ENCODE measurements at places on chromosomes 1 and 21.

DNA sequence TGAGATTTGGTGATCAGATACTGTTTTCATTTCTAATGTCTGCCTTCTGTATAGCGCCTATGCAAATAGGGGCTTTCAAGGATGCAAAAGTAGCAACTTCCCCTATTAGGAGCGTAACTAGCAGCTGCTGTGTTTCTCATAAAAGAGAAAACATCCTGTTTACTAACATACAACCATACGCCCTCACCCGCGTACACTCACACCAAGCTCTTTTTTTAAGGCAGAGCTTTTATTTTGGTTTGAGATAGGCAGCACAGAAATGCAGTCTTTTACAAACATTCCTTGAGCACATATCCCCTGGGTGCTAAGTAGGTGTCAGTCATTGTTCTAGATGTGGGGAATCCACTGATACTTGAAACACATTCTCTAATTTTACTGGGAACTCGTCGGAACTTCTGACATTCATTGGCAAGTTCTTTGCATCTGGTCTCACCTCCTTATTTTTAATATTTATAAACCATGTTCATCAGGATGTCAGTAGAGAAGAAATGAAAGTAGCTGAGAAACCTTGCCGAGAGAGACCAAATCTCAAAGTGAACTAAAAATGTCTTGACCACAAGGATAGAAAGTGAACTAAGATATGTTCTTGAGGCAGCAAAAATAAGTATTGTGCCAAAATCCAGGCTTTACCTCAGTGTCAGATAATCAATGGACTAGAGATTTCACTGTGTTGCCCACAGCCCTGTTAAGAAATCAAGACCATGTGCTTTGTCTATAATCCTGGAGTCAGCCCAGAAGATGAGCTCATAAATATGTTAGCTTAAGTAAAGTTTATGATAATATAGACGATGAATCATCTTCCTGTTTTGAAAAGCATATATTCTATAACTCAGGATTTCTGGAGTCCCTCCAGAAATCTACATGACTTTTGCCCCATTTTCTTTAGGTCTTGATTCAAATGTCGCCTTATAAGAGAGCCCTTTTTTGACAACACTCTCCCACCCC, 350.9 kb downstream of the ST6GALNAC3 start:
- H3K4me1 ChIP-seq: no peaks in the 10 kb centered on the region
- H3K4me3 ChIP-seq: no peak overlapping the region
- H3K36me3 ChIP-seq: no peaks in the 10 kb centered on the region
- H3K27me3 ChIP-seq: no peaks in the 10 kb centered on the region
- ATAC-seq: no peak

GRCh38 chr21:45306832-45307571, 19.3 kb upstream of the POFUT2 start:
- no peak overlapping the region for H3K4me3 ChIP-seq
- ATAC-seq: no peak

DNA sequence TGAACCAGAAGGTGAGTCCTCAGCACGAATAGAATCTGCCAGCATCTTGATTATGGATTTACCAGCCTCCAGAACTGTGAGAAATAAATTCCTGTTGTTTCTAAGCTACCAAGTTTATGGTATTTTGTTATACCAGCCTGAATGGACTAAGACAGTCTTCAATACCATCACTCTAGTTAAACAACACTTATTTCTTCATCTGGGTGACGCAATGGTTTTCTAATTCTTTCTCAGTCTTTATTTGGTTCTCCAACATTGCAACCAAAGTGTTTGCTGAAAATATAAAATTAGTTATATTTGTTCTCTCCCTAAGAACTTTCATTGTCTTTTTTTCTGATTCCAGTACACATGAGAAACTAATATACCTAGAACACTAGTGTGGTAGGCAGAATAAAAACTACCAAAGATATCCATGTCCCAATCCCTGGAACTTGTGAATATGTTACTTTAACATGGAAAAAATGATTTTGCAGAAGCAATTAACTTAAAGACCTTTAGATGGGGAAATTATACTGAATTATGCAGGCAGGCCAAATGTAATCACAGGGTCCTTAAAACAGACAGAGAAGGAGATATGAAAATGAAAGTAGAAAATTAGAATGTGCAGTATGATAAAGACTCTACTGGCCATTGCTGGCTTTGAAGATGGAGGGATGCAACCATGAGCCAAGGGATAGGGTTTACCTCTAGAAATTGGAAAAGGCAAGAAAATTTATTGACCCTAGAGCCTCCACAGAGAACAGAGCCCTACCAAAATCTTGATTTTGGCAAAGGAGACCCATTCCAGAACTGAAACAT, 1115.1 kb downstream of the PLA2G4A start:
- no peak overlapping the region for H3K27ac ChIP-seq
- no peaks in the 10 kb centered on the region for H3K36me3 ChIP-seq
- no peaks in the 10 kb centered on the region for H3K4me1 ChIP-seq
- ATAC-seq: no peak
- no peak overlapping the region for H3K4me3 ChIP-seq
- H3K27me3 ChIP-seq: no peaks in the 10 kb centered on the region

DNA sequence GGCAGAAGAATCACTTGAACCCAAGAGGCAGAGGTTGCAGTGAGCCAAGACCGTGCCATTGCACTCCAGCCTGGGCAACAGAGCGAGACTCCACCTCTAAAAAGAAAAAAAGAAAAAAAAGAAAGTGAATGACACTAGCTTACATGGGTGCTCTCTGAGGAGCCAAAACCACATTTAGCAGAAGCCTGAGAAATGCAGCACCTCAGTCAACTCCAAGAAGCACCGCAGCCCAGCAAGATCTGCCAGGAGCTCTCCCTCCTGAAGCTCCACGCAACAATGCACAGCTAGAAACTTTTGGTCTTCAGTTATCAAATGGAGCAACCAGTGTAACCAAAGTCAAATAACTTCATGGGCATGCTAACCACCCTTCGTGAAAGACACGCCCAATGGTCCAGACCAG, 229.1 kb downstream of the SETD4 start:
- H3K27me3 ChIP-seq: peaks cover 26% of the 10 kb centered on the region
- no peaks in the 10 kb centered on the region for H3K36me3 ChIP-seq
- H3K27ac ChIP-seq: no peak overlapping the region
- H3K4me1 ChIP-seq: peaks cover 5% of the 10 kb centered on the region

- H3K27ac ChIP-seq: no peak overlapping the region
- no peak overlapping the region for H3K4me3 ChIP-seq
- peaks cover 11% of the 10 kb centered on the region for H3K4me1 ChIP-seq
- ATAC-seq: no peak
- H3K27me3 ChIP-seq: peaks cover 10% of the 10 kb centered on the region
- no peaks in the 10 kb centered on the region for H3K36me3 ChIP-seq
Observed at GRCh38 chr1:200542162-200542561, 78.4 kb downstream of the KIF14 start.

DNA sequence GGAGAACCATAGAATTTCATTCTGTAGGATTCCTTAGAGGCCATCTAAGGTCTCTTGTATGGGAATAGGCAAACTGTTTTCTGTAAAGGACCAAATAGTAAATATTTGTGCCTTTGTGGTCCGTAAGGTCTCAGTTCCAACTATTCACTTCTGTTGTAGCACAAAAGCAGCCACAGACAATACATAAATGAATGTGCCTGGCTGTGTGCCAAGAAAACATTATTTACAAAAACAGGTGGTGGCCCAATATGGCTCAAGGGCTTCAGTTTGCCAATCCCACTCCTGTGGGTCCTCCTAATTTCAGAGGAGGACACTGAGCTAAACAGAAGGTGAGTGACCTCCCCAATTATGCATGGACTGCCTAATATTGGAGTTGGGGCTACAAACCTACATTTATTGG, 67.6 kb upstream of the EDEM3 start:
- no peak for ATAC-seq
- H3K27ac ChIP-seq: no peak overlapping the region
- no peaks in the 10 kb centered on the region for H3K27me3 ChIP-seq
- H3K36me3 ChIP-seq: peaks cover 97% of the 10 kb centered on the region
- no peak overlapping the region for H3K4me3 ChIP-seq
- H3K4me1 ChIP-seq: peaks cover 15% of the 10 kb centered on the region

DNA sequence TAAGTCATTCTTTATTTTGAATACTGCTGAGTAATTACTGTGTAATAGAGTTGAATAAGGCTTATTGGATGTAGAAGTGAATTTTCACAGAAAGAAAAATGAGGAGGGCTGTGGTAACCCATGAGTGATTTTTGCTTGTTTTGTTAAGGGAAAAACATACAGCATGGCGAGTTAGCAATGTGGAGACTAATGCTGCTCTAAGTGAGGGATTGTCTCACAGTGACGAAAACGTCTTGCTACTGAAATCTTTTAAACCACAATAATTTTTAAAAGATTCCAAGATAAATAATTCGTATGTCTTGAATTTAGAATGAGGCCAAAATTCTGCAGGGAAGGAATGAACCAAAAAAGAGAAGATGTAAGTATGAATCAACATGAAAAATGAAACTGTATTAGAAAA, 16.2 kb upstream of the PLA2G4A start:
- no peaks in the 10 kb centered on the region for H3K4me1 ChIP-seq
- no peak overlapping the region for H3K4me3 ChIP-seq
- H3K27me3 ChIP-seq: no peaks in the 10 kb centered on the region

DNA sequence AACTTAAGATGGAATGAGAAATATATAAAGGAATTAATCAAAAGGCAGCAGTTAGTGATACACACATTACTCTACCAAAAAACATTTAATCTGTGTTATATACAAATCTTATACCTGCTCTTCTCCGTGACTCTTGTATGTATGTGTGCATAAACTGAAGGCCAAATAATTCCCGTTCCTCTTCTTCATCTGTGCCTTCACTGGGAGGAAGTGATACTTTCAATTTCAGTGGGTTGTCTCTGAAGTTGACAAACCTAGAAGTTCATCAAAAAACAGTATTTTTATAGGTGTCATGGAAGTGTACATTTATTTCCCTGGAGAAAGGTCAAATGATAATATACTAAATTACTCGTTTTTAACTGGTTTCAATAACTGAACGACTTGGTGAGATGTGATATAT, 19.3 kb downstream of the TRMT13 start:
- H3K27ac ChIP-seq: peak overlapping the region; percentile 25
- peaks cover 29% of the 10 kb centered on the region for H3K36me3 ChIP-seq
- no peak overlapping the region for H3K4me3 ChIP-seq

GRCh38 chr1:103509250-103509649, 16.2 kb upstream of the RNPC3 start:
- H3K27me3 ChIP-seq: no peaks in the 10 kb centered on the region
- H3K4me3 ChIP-seq: no peak overlapping the region
- no peaks in the 10 kb centered on the region for H3K4me1 ChIP-seq
- no peak for ATAC-seq
- H3K27ac ChIP-seq: no peak overlapping the region

GRCh38 chr1:23123528-23123927, 45.1 kb downstream of the LUZP1 start:
- H3K36me3 ChIP-seq: no peaks in the 10 kb centered on the region
- H3K27me3 ChIP-seq: no peaks in the 10 kb centered on the region
- no peak for ATAC-seq
- no peak overlapping the region for H3K4me3 ChIP-seq
- H3K4me1 ChIP-seq: peaks cover 44% of the 10 kb centered on the region

DNA sequence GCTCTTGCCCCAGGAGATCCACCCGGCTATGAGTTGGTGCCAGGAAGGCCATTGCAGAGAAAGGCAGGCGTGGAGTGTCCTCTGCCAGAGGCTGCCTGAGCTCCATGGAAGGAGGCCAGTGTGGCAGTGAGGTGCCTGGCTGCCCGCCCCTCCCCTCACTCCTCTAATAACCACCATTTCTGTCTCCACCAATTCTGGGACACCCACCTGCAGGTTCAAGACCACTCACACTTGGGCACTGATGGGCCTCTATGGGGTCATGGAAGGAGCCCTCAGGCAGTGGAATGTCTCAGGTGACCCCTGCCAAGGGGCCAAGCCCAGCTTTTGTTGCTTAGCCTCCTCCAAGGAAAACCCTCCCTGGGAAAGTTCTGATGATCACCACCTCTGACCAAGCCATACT, 731.6 kb downstream of the MATN1 start:
- H3K27me3 ChIP-seq: peaks cover 14% of the 10 kb centered on the region
- no peaks in the 10 kb centered on the region for H3K4me1 ChIP-seq
- ATAC-seq: no peak
- H3K4me3 ChIP-seq: no peak overlapping the region

DNA sequence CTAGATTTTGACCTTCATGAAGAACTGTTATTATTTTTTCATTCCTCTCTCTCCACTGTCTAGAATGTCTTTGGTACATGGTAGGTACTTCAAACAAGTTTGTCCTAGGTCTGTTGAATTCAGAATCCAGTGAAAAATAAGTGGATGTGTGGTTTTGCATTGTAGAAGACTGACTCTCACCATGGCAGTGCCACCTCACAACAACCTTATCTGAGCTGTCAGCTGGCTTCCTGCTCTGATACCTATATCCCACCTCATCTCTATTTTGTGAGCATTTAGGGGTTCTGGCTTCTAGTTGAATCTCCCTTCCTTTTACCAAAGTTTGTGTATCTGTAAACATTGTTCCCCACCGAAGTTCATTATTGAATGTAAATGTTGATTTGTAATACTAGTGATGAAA, 9.1 kb downstream of the SWT1 start:
- H3K27me3 ChIP-seq: no peaks in the 10 kb centered on the region
- peaks cover 3% of the 10 kb centered on the region for H3K4me1 ChIP-seq
- peaks cover 60% of the 10 kb centered on the region for H3K36me3 ChIP-seq
- no peak for ATAC-seq
- peak overlapping the region; percentile 10 for H3K27ac ChIP-seq

- peaks cover 52% of the 10 kb centered on the region for H3K36me3 ChIP-seq
- ATAC-seq: peak; percentile 47
- no peaks in the 10 kb centered on the region for H3K27me3 ChIP-seq
Observed at GRCh38 chr1:109214695-109215623, 1.2 kb downstream of the SARS1 start.

- H3K27ac ChIP-seq: no peak overlapping the region
- no peaks in the 10 kb centered on the region for H3K36me3 ChIP-seq
- H3K27me3 ChIP-seq: peaks cover 9% of the 10 kb centered on the region
- no peak for ATAC-seq
- H3K4me3 ChIP-seq: no peak overlapping the region
Observed at GRCh38 chr1:205008896-205009295, 34.1 kb upstream of the CNTN2 start.

- H3K4me3 ChIP-seq: no peak overlapping the region
- ATAC-seq: no peak
- no peak overlapping the region for H3K27ac ChIP-seq
- peaks cover 4% of the 10 kb centered on the region for H3K27me3 ChIP-seq
Observed at GRCh38 chr1:76082062-76082461, 7.5 kb downstream of the ST6GALNAC3 start.

DNA sequence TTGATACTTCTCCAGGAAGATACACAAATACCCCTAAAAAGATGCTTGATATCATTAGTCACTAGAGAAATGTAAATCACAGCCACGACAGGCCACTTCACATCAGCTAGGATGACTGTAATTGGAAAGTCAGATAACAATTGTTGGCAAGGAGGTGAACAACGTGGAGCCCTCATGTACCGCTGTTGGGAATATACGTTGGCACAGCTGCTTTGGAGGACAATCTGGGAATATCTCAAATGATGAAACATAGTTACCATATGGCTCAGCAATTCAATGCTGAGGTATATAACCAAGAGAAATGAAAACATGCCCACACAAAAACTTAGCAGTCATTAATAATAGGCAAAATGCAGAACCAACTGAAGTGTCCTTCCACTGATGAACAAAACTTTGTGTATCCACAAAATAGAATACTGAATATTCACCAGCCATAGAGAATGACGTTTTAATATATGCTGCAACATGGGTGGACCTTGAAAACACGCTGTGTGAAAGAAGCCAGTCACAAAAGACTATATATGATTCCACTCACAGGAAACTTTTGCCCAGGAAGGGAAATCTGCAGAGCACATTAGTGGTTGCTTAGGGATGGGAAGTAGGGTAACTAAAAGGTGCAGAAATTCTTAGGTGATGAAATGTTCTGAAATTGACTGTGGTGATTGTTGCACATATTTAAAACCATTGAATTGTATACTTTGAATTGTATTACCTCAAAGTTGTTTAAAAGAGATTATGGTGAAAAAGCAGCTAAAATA, 95.4 kb downstream of the AHCTF1 start:
- peaks cover 18% of the 10 kb centered on the region for H3K36me3 ChIP-seq
- H3K4me1 ChIP-seq: no peaks in the 10 kb centered on the region
- no peak for ATAC-seq
- H3K4me3 ChIP-seq: no peak overlapping the region
- peaks cover 5% of the 10 kb centered on the region for H3K27me3 ChIP-seq
- H3K27ac ChIP-seq: no peak overlapping the region

All from activated T-helper 17 cell treated with anti-CD3 and anti-CD28 coated beads, Interleukin-2, amount 50 U/mL, for 72 hours (primary cell).